ENCODE measurements at places on chromosomes 7 and 10. TPM values are rescaled to one million over a fixed set of nuclear protein-coding genes. Genes with fewer than 3 reads are reported as not detected.

DNA sequence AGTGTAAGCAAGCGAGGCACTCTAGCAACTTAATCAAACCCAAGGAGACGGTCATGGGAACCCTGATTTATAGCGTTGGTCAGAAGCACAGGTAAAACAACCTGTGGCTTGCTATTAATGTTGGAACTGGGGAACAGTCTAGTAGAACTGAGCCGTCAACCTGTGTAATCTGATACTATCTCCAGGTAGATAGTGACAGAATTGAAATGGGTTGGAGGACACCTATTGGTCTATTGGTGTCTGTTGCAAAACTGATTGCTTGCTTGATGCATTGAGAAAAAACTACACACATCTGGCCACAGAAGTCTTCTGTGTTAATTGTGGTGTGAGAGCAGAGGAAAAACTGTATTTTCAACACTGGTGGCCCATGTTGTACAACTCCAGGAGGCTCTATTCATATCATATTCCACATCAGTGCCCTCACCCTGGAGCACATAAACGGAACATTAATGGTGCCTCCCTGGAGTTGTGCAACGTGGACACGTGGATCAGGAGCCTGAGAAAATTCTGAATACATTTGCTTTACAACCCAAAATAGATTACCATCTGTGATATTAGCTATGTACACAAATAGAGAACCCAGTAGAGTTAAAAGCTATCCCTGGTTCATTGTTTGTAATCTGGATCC, 112.2 kb downstream of the MYO3A start:
- no peak overlapping the region for H3K27ac ChIP-seq
- peaks cover 23% of the 10 kb centered on the region for H3K4me1 ChIP-seq
- no peak for DNase-seq
- peaks cover 5% of the 10 kb centered on the region for H3K36me3 ChIP-seq
- H3K4me3 ChIP-seq, result no peak overlapping the region

Gene PRDX3
- 117 TPM for total RNA-seq

Gene ASAH2
- total RNA-seq, result 6.6 TPM

Gene NUDT13
- total RNA-seq, result 3.7 TPM

Gene ANKRD61
- 0.47 TPM for total RNA-seq

- peaks cover 8% of the 10 kb centered on the region for H3K36me3 ChIP-seq
- no peak for DNase-seq
- peak overlapping the region; percentile 59 for H3K27ac ChIP-seq
- H3K27me3 ChIP-seq, result no peaks in the 10 kb centered on the region
- H3K4me3 ChIP-seq, result no peak overlapping the region
Measured at GRCh38 chr10:24344695-24345463, 135.9 kb downstream of the KIAA1217 start.

- H3K4me3 ChIP-seq, result no peak overlapping the region
- no peak for DNase-seq
- no peak overlapping the region for H3K27ac ChIP-seq
- no peaks in the 10 kb centered on the region for H3K36me3 ChIP-seq
Measured at GRCh38 chr7:150923196-150923595, 54.9 kb downstream of the KCNH2 start.

Gene GPR37
- 6.6 TPM for total RNA-seq

Gene ADAM12
- 1.8 TPM for total RNA-seq

Gene MRLN
- not detected for total RNA-seq

- no peaks in the 10 kb centered on the region for H3K27me3 ChIP-seq
- peaks cover 8% of the 10 kb centered on the region for H3K36me3 ChIP-seq
- no peak for DNase-seq
- H3K27ac ChIP-seq, result peak overlapping the region; percentile 58
- peaks cover 10% of the 10 kb centered on the region for H3K4me1 ChIP-seq
Measured at GRCh38 chr10:21599582-21599981, 65.5 kb downstream of the MLLT10 start.

Gene STEAP1B
- 1.2 TPM for total RNA-seq

Gene ZNF239
- 12.3 TPM for total RNA-seq

DNA sequence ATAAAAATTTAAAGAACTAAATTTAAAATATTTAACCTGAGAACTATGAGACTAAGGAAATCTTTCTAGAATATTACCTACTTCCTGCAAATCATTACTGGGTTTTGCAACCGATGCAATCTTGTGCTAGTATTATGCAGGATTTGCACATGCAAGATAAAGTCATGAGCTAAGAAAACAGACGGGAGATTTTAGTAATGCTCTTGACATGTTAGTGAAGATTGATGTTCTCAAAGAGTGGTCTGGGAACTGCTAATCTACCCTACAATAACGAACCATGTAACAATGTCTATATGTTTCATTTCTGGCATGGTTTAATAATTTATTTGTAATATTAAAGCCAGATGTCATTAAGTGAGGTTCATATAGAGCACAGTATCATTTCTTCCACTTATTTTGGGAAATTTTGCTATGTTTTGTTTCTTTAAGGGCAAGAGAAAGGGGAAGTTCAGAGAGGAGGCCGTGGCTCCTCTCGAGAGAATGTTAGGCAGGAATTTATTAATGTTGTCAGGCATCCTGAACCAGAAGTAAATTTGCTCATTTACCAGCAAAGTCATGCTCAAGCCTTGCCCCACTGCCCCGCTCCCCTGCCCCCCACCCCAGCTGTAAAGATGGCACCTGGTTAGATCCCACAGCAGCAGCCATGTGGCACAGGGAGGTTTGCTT, 22.8 kb downstream of the LRRC17 start:
- H3K27ac ChIP-seq, result no peak overlapping the region
- no peak for DNase-seq
- H3K4me1 ChIP-seq, result peaks cover 15% of the 10 kb centered on the region
- H3K27me3 ChIP-seq, result peaks cover 16% of the 10 kb centered on the region

DNA sequence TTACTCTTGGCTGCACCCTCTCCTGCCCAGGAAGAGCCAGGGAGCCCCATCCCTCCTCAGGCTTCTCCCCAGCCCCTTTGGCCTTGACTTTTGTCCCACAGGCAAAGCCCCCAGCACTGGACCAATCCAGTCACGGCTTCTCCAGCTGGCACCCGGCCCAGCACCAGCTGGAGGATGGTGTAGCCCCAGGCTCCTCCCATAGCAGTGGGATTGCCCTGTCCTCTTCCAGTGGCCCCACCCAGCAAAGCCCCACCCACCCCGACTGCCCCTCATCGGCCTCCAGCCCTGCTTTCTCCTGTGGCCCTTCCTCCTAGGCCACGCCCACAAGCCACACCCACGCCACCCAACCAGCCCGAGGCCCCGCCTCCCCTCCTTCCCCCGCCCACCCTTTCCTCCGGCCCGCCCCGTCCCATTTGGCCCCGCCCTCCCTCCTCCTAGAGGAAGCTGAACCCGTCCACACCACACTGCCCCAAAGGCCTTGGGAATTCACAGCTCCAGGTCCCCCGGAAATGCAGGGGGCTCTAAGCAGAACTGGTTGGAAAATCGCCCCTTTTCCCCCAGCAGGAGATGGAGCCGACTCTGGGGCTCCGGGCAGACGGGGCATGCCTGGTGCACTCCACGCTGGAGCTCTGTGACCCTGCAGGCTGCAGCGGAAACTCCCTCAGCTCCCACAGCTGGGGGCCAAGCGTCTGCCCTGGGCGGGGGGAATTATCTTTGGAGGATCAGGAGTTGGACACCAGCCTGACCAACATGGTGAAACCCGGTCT, 25.2 kb downstream of the GET4 start:
- no peak for DNase-seq
- H3K36me3 ChIP-seq, result no peaks in the 10 kb centered on the region
- peaks cover 18% of the 10 kb centered on the region for H3K27me3 ChIP-seq
- no peak overlapping the region for H3K27ac ChIP-seq
- H3K4me1 ChIP-seq, result no peaks in the 10 kb centered on the region

DNA sequence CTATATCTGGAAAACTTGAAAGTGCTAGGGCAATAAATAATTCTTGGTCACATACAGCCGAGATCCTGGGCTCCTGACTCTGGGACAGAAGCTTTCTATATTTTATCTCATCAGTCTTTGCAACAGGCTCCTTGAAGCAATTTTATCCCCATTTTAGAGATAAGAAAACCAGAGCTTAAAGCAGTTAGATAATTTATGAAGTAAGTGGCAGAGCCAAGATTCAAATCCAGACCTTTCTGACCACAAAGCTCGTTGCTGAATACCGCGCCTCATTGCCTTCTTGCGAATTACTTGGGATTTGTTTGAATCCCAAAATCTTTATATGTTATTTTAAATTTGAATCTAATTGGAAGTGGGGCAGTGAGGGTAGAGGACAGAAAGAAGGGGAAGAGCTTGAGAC, 106.0 kb downstream of the TCF7L2 start:
- no peak for DNase-seq
- no peaks in the 10 kb centered on the region for H3K27me3 ChIP-seq
- no peak overlapping the region for H3K27ac ChIP-seq
- peaks cover 11% of the 10 kb centered on the region for H3K4me1 ChIP-seq

- H3K27ac ChIP-seq, result no peak overlapping the region
- no peaks in the 10 kb centered on the region for H3K27me3 ChIP-seq
- H3K4me3 ChIP-seq, result no peak overlapping the region
- no peaks in the 10 kb centered on the region for H3K4me1 ChIP-seq
- DNase-seq, result no peak
Measured at GRCh38 chr7:29593459-29593858, 29.8 kb downstream of the PRR15 start.

DNA sequence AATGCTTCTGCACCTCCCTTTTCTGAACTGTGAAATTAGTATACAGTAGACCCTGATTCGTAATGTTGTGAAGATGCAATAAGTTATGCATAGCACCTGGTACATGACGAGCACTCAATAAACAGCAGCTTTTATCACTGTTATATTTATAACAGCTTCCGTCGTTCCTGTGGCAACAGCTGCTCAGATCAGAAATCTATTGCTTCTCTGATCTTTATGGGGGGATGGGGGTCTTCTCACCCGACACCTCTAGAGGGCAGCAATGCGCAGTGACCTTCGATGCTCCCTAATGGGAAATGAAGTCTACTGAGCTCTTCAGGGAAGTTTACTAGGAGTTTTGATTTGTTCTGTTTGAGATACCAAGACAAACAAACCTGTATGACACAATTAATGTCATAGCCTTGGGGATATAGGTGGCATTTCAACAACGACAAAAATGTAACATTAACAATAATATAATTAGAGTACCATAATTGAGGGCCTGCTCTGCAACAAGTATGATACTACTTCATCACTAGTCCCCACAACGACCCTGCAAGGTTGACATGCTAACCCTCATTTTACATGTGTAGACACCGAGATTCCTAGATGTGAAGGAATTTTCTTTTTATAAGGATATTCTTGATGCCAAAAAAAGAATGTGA, 289.6 kb downstream of the SFMBT2 start:
- peak; percentile 49 for DNase-seq
- H3K27ac ChIP-seq, result no peak overlapping the region
- peaks cover 9% of the 10 kb centered on the region for H3K4me1 ChIP-seq
- H3K36me3 ChIP-seq, result no peaks in the 10 kb centered on the region
- H3K27me3 ChIP-seq, result peaks cover 19% of the 10 kb centered on the region

Gene TAS2R41
- total RNA-seq, result not detected

DNA sequence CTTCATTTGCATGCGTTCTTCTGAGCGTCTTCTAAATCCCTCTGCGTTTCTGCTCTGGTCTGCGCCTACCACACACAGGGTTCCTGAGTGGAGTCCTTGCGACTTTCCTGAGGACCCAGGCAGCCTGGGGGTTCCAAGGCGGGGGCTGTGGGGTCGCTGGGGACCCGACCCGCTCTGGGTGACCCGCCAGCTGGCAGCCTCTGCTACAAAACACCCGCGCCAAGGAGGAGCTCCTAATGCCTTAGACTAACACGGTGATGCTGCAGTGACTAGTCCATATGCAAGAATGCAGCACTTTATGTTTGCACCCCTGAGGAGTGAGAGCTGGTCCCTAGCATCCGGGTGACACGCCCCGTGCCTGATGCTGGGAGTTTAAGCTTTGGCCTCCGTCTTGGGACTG, 367.0 kb upstream of the POM121L12 start:
- H3K27ac ChIP-seq, result no peak overlapping the region
- peaks cover 3% of the 10 kb centered on the region for H3K27me3 ChIP-seq
- H3K36me3 ChIP-seq, result no peaks in the 10 kb centered on the region
- H3K4me3 ChIP-seq, result no peak overlapping the region
- peaks cover 13% of the 10 kb centered on the region for H3K4me1 ChIP-seq

- H3K4me1 ChIP-seq, result peaks cover 8% of the 10 kb centered on the region
- H3K36me3 ChIP-seq, result no peaks in the 10 kb centered on the region
- peaks cover 26% of the 10 kb centered on the region for H3K27me3 ChIP-seq
- H3K27ac ChIP-seq, result peak within 1 kb of the TSS; percentile 84
Measured at GRCh38 chr10:22714479-22715289, at the start of gene PIP4K2A. Gene PIP4K2A (minus strand): TSS chr10:22714578. CDS start chr10:22714326, 252 bp downstream.

Gene SORBS1
- 30.7 TPM for total RNA-seq

Gene AIMP2
- 33.4 TPM for total RNA-seq

- no peak overlapping the region for H3K4me3 ChIP-seq
- no peak overlapping the region for H3K27ac ChIP-seq
- DNase-seq, result no peak
- peaks cover 3% of the 10 kb centered on the region for H3K27me3 ChIP-seq
- no peaks in the 10 kb centered on the region for H3K36me3 ChIP-seq
- H3K4me1 ChIP-seq, result no peaks in the 10 kb centered on the region
Measured at GRCh38 chr10:48625826-48626134, 20.9 kb upstream of the ARHGAP22 start.

- no peak for DNase-seq
- H3K27me3 ChIP-seq, result peaks cover 7% of the 10 kb centered on the region
- no peak overlapping the region for H3K27ac ChIP-seq
- H3K4me1 ChIP-seq, result peaks cover 18% of the 10 kb centered on the region
- no peaks in the 10 kb centered on the region for H3K36me3 ChIP-seq
Measured at GRCh38 chr7:31368620-31369019, 28.1 kb upstream of the NEUROD6 start.

GRCh38 chr7:149133028-149133710, 7.0 kb upstream of the ZNF425 start:
- no peaks in the 10 kb centered on the region for H3K27me3 ChIP-seq
- no peak overlapping the region for H3K27ac ChIP-seq
- H3K4me1 ChIP-seq, result peaks cover under 1% of the 10 kb centered on the region

GRCh38 chr7:48045195-48045765, 9.9 kb downstream of the C7orf57 start:
- H3K36me3 ChIP-seq, result no peaks in the 10 kb centered on the region
- H3K27me3 ChIP-seq, result peaks cover 17% of the 10 kb centered on the region
- DNase-seq, result no peak
- no peak overlapping the region for H3K27ac ChIP-seq
- no peaks in the 10 kb centered on the region for H3K4me1 ChIP-seq

DNA sequence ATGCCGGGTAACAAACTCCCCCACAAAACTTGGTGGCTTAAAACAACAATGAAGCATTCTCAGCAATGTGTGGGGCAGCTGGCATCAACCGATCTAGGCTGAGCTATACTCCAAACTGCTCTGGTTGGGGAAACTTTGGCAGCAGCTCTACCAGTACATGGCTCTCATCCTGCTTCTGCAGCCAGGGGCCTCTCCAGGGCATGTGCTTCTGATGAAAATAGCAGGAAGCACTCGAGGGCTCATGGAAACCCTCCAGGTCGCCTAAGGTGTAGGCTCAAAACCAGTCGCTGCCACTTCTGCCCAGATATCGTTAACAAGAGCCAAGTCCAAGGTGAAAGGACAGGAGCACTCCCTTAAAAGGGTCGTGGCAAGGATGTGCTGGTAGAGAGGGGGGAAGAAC, 134.1 kb downstream of the TEX36 start:
- H3K27ac ChIP-seq, result no peak overlapping the region
- H3K4me3 ChIP-seq, result no peak overlapping the region
- DNase-seq, result no peak
- H3K4me1 ChIP-seq, result no peaks in the 10 kb centered on the region

Gene SPDYE3
- total RNA-seq, result not detected

Gene ZC3HAV1L
- 16.5 TPM for total RNA-seq

Data from progenitor cell of endocrine pancreas (in vitro differentiated cells).